ENCODE measurements at places on chromosomes 1 and 21.

DNA sequence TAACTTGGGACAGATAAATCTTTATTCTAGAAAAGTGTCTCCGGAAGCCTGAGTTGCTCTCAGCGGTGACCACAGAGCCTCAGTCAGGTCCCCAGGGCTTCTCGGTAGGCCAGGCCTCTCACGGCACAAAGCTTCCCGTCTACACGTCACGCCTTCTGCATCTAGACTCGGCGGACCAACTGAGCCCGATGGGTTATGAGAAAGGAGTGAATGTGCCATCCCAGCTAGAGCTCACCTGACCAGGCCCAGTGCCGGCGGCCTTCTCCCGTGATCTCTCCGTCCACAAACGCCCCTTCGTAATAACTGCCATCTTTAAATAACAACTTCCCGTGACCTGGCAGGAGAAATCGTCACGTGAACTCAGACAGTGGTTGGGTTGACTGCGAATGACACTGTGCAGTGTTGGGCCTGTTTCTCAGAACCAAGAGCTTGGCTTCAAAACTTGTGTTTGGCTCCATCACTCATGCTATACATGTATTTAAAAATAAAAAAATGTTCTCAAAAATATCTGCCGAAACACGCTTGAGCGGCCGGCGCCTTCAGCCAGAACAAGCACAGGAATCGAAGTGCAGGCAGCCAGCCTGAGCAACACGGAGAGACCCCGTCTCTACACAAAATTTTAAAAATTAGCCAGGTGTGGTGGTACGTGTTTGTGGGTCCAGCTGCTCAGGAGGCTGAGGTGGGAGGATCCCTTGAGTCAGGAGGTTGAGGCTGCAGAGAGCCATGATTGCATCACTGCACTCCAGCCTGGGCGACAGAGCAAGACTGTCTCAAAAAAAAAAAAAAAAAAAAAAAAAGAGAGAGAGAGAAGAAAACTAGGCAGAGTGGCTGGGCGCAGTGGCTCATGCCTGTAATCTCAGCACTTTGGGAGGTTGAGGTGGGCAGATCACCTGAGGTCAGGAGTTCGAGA, 3.1 kb downstream of the MORN1 start:
- DNase-seq = no peak

DNA sequence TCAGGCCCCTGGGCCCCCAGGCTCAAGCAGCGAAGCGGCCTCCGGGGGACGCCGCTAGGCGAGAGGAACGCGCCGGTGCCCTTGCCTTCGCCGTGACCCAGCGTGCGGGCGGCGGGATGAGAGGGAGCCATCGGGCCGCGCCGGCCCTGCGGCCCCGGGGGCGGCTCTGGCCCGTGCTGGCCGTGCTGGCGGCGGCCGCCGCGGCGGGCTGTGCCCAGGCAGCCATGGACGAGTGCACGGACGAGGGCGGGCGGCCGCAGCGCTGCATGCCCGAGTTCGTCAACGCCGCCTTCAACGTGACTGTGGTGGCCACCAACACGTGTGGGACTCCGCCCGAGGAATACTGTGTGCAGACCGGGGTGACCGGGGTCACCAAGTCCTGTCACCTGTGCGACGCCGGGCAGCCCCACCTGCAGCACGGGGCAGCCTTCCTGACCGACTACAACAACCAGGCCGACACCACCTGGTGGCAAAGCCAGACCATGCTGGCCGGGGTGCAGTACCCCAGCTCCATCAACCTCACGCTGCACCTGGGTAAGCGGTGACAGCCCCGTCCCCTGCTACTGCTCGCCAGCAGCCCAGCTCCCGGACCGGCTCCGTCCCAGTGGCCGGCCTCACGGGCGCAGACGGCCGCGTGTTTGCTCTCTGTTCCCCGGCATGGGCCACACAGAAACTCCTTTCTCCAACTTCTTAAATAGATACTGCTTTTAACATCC, 539 bp downstream of the LAMC1 start:
- peak; percentile 64 for DNase-seq

GRCh38 chr1:174239541-174239940, 80.2 kb downstream of the RABGAP1L start:
- no peak for DNase-seq

GRCh38 chr1:7827126-7827955, 25.5 kb downstream of the UTS2 start:
- DNase-seq = no peak

GRCh38 chr1:56404066-56404465, 175.3 kb downstream of the PLPP3 start:
- no peak for DNase-seq

DNA sequence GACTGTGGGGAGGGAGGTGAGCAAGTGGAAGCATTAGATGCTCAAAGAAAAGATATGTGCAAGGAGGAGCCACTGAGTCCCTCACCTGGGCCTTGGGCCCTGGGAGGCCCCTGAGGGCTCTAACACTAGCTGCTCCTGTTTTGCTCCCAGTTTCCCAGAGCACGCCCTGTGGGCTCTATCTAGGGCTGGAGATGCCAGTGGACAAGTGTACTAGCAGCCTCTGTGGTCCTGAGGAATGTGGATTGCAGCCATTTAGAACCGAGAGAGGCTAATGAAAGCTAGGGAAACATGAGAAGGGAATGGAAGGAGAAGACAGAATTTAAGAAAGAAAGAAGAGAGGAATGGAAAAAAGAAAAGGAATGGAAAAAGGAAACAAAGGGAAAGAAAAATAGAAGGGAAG, 10.0 kb upstream of the TBX15 start:
- DNase-seq = no peak

DNA sequence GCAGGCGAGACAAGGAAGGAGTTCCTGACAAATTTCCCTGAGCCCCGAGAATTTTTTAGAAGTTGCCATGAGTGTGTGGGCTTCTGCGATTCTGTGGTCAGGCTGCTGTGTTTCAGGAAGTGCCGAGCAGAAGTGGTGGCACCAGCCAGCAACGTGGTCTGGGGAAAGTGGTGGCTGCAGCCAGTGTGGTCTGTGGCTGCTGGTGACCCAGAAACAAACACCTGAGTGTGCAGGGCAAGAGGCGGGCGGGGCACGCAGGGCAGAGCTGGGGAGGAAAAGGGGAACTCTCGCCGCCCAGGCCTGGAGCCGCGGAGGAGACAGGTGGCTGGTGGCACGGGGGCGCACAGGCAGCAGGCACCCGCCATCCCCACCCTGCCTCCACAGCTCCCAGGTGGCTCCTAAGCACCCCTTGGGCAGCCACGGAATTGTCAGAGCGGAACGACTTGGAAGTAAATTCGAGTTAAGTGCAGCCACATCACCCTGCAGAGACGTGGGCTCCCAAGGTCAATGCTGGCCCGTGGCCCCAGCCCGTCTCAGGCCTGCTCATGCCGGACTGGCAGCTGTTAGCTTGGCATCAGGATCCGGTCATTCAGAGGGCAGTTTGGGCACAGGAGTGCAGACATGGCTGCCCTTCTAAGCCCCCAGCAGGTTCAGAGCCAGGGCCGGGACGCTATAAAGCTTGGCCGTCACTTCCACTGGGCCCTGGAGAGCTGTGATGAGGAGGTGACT, 25.1 kb downstream of the PRDM16 start:
- DNase-seq = no peak

DNA sequence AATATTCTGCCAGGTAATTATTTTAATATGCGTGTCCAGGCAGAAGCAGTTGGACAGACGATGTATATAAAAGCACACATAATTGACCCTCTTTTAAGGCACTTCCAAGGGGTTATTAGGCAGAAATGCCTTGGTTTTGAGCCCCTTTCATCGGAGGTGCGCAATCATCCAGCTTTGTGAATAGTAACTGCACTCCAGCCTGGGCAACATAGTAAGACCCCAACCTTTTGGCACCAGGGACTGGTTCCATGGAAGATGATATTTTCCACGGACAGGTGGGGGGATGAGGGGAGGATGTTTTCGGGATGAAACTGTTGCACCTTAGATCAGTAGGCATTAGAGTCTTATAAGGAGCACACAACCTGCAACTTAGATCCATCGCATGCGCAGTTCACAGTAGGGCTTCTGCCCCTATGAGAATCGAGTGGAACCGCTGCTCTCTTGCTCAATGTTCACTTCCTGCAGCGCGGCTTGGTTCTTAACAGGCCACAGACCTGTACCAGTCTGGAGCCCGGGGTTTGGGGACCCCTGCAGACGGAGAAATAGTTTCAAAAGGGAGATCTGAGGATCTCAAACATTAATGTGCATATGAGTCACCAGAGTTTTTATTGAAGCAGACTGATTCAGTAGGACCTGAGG, 1.8 kb upstream of the MCOLN2 start:
- no peak for DNase-seq

- no peak for DNase-seq
Measured at GRCh38 chr21:36800734-36801133, 101.8 kb downstream of the SIM2 start.

DNA sequence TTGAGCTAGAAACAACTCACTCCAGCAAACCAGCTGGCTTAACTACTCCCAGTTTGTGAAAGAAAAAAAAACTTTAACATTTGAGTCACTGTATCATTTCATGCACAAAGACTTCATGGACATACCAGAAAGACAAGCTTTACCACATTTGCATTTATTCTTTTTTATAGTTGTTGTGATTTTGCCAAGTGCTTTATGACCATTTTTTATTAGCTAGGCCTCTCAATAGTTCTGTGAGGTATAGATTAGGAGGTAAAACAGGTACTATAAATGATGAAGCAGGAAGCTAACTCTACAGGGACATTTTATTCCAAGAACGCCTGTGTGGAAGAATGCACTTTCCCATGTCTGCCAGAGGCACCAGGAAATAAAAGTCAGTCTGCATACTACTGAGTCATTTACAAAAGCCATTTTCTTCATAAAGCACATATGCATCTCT, 8.2 kb upstream of the DENND1B start:
- DNase-seq = no peak

Data from NCI-H1105 treated with DMSO at 0.1 percent for 48 hours (cell line).